ENCODE measurements at places on chromosomes 2 and 18.

DNA sequence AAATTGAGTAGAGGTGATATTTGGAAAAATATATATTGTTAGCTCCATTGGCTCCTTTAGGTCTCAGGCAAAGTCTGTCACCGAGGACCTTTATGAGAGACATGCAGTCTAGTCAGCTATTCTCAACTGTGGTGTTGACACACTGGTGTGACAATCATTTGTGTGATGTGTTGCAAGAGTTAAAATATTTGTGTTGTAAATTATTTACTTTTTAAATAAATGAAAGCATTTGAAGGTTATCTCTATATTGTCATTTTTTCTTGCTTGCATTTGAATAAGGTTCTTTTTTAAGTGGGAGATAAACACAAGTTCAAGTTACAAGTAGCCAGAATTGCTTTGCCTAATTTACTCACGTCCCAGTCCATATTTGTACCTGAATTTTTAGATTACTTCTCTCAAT lies 4.3 kb downstream of the REL start:
- no peak for DNase-seq

- no peak for DNase-seq
These were observed 251.2 kb upstream of the RAB6C start for GRCh38 chr2:129728035-129728972.

DNA sequence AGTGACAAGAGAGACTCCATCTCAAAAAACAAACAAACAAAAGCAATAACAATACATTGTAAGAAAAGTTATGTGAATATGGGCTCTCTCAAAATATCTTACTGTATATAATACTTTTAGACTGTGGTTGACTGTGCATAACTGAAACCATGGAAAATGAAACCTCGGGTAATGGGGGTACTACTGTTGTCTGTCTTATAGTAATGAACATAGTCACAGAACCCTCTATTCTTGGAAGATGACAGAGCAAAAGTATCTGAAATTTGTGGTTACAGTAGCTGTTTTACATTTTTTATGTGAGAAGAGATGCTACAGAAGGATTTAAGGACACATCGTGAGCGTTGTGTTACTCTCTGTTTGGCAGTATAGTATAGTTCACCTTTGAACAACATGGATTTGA lies 60.5 kb downstream of the MAP4K4 start:
- DNase-seq = no peak

- DNase-seq = no peak
These were observed 11.3 kb upstream of the GBX2 start for GRCh38 chr2:236179236-236180075.

- no peak for DNase-seq
These were observed 2.7 kb downstream of the ACTG2 start for GRCh38 chr2:73895473-73895872.

- no peak for DNase-seq
These were observed 230.5 kb downstream of the MYCN start for GRCh38 chr2:16170675-16171424.

DNA sequence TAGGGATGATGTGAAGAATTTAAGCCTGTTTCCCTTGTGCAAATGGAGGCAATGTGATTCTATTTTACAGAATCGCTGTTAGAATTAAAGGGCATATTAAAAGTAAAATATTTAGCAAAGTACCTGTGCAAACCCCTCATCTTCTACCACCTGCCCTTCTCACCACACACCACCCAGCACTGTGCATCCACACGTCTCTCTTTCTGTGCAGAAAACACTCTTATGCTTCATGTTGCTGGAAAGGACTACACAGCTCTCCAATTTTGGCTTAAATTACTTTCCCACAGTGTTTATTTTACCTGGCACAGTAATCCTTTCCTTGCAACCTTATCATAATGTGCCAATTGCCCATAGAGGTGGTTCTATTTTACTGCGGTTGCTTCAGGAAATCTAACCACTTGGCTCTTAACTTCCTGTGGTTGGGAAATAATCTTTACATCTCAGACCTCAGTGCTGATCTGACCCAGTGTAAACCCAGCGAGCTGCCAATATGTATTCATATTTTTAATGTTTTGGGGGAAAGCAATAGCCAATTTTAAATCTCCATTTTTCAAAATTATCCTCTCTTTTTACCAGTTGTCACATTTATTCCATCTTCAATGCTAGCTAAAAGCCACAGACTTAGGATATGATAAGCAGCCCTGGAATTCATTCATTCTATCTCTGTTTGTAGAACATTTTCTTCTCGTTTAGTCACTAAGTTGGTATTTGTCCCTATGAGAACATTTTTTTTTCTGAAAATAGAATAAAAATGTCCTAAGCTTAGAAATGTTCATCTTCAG lies 250.9 kb downstream of the DSEL start:
- DNase-seq = no peak

DNA sequence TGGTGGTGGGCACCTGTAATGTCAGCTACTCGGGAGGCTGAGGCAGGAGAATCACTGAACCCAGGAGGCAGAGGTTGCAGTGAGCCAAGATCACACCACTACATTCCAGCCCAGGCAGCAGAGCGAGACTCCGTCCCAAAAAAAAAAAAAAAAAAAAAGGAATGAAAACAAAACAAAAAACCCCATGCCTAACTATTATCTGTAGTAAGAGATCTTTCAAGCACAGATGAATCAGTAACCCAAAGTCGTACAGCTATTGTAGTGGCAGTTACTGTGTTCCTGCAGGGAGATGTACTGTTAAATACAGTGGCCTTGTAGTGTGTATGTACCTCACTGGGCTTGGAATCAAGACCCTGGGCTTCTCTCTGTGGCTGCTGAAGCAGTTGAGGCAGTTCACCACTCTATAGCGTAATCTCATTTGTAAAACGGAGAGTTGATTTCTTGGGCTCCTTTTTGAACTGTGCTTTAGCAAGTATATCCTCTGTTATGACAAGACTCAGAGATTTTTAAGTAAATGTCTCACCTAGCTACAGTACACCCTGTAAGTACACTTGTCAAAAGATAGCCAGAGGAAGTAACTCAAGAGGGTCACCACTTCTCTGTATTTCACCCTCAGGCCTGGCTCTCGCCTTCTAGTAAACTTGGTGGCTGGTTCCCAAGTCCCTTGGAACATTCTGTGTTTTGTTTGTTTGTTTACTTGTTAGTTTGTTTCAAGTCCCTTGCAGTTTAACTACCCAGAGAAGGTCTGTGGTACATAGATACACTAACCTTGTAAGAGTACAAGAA lies 109.6 kb upstream of the FOSL2 start:
- no peak for DNase-seq

DNA sequence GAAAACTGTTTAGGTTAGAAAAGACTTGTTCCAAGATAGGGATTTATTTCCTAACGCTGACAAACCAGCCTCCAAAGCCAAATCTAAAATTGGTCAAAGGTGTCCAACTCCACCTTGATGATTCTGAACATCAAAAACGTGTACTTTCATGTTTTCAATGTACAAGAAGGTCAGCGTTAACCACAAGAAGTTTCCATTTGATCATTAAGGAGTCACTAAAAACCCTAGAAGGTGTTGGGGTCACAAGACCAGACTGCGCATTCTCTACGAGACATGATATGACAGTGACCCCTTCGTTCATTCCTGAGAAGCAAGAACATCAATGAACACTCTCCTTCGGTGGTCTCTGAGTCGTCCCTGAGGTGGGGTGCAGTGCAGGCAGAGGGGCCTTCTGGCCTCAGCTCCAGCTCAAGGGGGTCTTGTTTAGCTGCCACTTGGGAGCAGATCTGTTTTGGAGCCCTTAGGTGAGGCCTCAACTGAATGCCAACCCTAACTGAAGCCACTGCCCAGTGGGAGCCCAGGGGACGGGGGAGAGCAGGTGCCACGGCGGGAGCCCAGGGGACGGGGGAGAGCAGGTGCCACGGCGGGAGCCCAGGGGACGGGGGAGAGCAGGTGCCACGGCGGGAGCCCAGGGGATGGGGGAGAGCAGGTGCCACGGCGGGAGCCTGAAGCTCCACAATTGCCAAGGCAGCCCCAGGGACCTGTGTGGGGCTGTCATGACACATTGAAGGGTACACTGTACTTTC lies 55.2 kb downstream of the PARD6G start:
- no peak for DNase-seq

- no peak for DNase-seq
These were observed 225.1 kb upstream of the LRRTM1 start for GRCh38 chr2:80529466-80530165.

DNA sequence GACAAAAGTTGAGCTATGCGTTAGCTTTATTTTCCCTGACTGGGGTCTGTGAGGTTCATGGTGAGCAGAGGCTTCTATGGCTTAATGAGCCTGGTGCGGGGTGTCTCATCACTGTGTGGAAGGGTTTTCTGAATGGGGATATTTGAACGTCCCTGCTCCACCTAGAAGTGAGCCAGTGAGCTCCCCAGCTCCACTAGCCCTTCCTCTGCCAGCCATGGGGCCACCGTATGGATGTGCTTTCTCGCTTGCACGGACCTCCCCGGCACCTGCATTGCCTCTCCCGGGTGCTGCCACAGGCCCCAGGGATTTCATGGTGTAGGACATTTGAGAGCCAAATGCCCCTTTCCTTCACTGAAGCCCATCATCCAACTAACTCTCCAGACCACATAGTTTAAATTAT lies 37.8 kb downstream of the CYP26B1 start:
- no peak for DNase-seq

- no peak for DNase-seq
These were observed 46.4 kb upstream of the MRPL33 start for GRCh38 chr2:27724905-27725701.

- DNase-seq = no peak
These were observed 36.0 kb upstream of the STAT1 start for GRCh38 chr2:191049728-191050639.

DNA sequence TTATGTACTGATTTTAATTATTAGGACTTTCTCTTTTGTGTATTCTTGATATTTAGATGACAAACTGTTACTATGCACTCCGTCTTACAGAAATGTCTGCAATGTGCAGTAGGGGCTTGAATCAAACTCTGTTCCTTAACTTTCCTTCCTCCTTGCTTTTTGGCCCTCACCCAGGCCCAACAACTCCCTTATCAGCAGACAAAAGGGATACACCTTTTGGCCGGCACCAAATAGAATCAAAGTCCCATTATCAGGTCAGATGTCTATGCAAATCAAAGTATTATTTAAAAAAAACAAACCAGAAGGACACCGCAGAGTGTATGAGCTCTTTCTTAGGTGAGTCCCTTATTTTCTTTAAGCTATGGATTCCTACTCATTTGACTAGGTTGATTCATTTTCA lies 116.3 kb upstream of the SERPINE2 start:
- DNase-seq = no peak

DNA sequence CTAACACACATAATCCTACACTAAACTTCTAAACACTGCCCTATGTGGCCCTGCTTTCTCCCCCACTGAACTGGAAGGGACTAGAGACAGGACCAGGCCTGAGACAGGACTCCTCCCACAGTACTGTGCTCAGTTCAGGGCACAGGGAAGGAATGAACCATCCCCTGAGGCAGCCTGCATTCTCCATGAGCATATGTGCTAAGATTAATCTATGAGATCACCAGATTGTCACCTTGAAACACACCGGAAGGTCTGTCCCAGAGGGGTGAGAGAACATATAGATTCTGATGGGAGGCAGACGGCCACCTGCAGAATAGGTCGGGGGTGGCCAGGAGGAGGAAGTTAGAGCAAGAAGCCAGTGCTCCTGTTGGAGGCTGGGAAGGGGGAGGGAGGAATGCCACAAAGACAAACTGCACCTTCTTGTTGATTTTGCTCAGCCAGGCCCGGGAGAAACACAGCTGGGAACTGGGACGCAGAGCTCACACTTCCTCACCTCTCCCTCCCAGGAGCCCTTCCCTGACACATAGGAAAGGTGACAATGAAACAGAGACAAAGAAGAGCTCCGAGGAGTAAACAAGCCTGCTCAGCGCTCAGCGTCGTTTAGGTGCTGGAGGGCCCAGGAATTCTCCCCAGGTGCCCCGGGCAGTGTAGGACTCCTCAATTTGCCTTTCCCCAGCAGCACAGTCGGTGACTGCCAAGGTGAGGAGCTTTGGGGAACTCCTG lies 52.1 kb downstream of the ZBTB7C start:
- no peak for DNase-seq

- DNase-seq = no peak
These were observed 57.8 kb upstream of the MAP3K20 start for GRCh38 chr2:173017646-173018420.

- DNase-seq = no peak
These were observed 50.6 kb downstream of the SH3BP4 start for GRCh38 chr2:235002198-235003095.

GRCh38 chr2:10518470-10519393 lies 70.6 kb upstream of the ODC1 start:
- DNase-seq = no peak

DNA sequence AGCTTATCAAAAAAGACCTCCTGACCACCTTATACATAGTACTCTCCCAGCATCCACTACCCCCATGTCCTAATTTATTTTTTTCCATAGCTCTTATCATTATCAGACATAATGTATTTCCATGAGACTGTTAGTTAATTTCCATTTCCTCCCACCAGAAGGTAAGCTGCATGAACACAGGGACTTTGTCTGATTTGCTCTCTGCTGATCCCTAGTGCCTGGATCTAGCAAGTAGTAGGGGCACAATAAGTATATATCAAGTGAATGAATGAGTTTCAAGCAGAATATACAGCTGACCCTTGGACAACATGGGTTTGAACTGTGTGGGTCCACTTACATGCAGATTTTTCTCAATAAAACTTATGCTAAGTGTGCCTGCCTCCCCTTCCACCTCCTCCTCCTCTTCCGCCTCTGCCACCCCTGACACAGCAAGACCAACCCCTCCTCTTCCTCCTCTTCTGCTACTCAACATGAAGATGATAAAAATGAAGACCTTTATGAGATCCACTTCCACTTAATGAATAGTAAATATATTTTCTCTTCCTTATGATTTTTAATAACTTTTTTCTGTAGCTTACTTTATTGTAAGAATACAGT lies 53.8 kb downstream of the CTAGE1 start:
- DNase-seq = no peak

DNA sequence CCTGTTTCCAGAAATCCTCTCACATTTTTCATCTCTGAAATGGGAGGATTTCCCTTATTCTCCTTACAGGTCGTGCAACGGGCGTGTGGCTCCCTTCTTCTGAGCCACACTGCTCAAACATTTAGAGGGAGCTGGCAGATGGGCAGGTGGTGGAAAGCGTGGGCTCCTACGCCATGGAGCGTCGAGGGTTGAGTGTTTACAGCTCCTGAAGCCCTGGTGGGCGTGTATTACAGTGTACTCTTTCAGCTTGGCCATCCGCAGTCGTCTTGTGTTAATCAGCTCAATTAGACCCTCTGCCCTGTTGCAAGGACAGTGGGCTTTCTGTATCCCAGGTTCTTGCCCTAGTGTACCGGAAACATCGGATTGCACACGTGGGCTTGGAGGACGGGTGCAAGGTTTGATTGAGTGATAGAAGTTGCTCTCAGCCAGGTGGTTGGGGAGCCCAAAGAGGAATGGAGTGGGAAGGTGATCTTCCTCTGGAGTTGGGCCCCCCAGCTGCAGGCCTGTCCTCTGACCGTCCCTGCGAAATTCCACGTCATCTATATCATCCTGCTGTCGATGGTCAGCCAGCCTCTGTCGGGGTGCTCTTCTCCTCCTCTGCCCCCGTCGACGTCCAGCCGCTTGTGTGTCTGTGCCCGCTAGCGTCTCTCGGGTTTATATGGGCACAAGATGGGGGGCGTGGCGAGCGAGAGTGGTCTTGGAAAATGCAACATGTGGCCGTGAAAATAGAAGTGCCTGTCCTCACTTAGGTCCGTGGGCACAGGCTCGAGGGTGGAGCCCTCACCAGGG lies 120.3 kb upstream of the DSEL start:
- no peak for DNase-seq

- DNase-seq = no peak
These were observed 231.6 kb upstream of the ERBB4 start for GRCh38 chr2:212770240-212770639.

GRCh38 chr2:172438741-172439508 lies 11.5 kb downstream of the ITGA6 start:
- no peak for DNase-seq

- no peak for DNase-seq
These were observed 12.0 kb upstream of the C2orf66 start for GRCh38 chr2:196821195-196821594.
